Astrocyte (in vitro differentiated cells and primary cell): ENCODE measurements at places on chromosomes 4 and X.

DNA sequence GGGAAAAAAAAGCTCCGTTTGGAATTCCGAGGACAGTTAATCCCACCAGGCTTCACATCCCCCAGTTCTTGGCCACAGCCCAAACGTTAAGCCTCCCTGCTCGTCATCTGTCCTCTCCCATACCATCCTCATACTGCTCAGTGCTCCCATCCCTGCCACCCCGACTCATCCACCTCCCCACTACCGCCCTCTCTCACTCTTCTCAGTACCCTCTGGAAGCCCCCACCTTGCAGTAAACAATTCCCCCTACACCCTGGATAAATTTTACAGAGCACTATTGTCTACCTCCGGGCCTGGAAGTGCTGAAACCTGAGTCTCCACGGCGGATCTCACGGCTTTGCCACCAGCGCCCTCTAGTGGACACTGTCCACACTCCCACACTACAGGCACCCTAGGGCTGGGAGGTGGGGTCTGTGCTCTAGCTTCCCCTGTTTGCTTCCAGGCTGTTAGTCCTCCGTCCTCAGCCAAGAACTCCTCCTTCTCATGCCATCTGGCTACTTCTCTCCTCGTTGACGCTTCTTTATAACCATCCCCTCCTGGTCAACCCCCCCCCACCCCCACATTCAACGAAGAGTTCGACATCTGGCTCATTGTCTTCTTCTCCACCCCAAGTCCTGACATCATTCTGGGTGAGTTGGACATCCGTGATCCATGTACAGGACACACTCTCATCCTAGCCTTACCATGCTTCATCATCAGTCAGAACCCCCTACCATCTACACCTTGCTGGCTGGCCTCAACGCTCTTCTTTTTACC lies 54.5 kb downstream of the RTL9 start:
- DNase-seq = no peak

DNA sequence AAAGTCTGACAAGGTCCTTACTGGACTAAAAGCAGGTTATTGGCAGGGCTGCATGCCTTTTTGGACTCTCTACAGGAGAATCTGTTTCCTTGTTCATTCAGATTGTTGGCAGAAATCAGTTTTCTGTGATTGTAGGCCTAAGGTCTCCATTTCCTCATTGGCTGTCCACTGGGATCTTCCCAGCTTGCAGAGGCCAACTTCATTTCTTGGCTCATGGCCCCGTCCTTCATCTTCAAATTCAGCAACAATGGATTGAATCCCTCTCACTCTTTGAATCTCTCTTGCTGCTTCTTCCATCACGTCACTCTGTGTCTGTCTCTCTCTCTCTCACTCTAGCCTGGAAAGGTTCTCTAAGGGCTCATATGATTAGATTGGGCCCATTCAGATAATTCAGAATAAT lies 14.9 kb upstream of the GLUD2 start:
- DNase-seq = no peak

DNA sequence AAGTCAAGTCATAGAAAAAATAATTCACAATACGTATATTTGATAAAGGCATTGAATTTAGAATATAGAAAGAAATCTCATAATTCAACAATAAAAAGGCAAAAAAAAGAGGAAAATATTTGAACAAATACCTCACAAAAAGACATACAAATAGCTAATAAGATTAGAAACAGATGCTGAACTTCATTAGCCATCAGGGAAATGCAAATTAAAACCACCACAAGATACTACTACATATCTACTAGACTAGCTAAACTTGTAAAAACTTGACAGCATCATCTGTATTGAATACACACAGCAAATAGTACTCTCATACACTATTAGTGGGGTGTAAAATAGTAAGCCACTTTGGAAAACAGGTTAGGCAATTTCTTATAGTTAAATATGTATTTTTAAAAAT lies 128.7 kb upstream of the TLL1 start:
- no peak for DNase-seq

DNA sequence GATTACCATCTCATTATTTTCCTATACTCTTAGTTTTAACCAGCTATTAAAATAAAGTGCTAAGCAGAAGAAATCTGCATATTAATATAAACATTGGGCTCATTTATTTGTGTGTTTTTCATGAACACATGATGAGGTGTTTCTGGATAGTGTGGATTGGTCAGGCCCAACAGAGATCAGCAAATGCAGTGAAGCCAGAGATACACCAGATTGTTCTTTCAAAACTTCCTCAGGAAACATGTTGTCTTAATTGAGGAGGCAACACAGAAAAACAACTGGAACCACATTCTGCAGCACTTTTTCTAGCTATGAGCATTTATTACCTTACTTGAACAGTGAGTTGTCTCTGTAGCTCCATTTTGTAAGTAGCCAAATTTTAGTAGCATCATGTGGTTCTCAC lies 69.9 kb downstream of the PALLD start:
- no peak for DNase-seq

DNA sequence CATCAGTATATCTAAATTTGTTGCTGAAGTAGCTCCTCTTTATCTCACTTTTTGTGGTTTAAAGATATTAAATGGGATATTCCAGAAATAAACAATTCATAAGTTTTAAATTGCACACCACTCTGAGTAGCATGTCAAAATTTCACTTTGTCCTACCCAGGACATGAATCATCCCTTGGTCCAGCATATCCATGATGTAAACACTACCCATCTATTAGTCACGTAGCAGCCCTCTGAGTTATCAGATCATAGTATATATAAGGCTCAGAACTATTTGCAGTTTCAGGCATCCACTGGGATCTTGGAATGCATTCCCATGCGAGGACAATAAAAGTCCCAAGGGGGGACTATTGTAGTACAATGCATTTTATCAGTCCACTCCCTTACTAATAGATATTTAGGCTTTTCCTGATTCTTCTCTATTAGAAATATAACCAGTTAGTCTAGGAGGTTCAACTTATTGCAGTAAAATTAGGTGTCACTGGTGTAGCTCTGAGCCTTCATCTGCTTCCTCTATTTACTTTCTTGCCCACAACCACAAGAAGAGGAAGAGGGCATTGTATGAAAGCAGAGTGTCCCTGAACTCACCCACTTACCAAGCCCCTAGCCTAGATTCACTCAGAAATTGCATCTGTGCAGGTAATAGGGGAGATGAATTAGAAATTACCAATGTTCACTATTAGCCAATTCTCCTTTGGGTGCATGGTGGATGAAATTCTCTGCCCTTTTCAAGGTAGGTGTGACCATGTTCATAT lies 409.8 kb upstream of the GALNT7 start:
- peak; percentile 66 for DNase-seq

DNA sequence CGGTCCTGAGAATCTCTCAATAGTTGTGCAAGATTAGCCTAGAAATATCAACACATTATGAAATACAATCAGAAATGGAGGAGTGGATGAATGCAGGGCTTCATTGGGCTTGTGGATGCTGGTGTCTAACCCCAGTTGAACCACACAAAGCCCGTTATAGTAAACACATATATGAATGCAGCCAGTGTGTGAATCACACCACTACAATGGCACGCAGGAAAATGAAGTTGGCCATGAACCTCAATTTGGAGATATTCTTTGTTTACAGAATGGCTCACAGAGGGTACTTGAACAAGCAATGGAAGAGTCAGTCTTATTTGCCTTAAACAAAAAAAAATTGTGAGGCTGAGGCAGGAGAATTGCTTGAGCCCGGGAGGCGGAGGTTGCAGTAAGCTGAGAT lies 57.8 kb downstream of the SOD3 start:
- DNase-seq = peak; percentile 83

GRCh38 chrX:27597508-27597907 lies 7.4 kb downstream of the DCAF8L2 start:
- DNase-seq = peak; percentile 12

DNA sequence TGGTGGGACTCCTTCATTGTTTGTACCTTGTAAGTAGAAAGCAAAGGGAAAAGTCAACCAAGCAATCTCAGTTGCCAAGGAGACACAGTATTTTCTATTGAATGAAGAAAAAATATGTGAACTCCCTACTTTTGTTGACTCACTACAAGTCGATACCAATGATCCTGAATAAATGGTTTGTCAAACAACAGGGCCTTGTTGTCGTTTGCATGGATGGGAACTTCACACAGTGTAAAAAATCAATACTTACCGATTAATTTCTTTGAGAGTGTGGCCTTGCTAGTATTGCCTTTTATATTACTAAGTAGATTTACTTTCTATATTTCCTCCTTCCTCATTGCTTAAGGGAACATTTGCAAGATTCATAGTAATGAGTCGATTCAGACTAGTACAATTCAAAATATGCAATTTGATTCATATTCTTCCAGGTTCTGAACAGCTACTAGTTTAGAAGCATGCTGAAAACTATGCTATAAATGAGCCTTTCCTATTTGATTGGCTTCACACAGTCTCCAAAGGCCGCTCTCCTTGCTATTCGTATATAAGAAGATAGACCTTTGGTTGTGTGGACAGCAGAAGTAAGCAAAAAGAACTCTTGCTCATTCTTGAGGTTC lies 108.0 kb downstream of the ZNF330 start:
- no peak for DNase-seq

- DNase-seq = no peak
These were observed 284.6 kb upstream of the GATB start for GRCh38 chr4:152045449-152045806.

- no peak for DNase-seq
These were observed 5.7 kb upstream of the TMEM156 start for GRCh38 chr4:39037941-39038340.

DNA sequence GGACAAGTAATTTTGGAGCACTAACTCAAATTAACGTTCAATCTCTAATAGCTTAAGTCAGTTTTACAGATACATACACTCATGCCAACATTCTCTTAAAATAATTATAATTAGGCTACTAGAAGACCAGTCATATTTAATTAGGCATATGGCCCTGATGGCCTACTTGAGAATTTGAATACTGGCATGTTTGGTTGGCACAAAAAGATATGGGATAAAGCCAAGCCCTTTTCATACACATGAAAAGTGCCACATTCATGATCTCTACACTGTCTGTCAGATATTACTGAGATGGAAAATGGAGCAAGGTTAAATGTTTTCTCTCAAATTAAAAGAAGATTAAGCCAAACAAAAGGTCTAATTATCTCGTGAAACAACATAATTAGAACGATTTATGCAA lies 1091.0 kb downstream of the C4orf33 start:
- DNase-seq = no peak

- peak; percentile 69 for DNase-seq
These were observed 342.7 kb upstream of the PABPC4L start for GRCh38 chr4:134544303-134544770.

GRCh38 chrX:148363471-148364235 lies 136.8 kb upstream of the AFF2 start:
- DNase-seq = no peak

GRCh38 chr4:118760493-118760892 lies 75.3 kb downstream of the METTL14 start:
- DNase-seq = no peak

DNA sequence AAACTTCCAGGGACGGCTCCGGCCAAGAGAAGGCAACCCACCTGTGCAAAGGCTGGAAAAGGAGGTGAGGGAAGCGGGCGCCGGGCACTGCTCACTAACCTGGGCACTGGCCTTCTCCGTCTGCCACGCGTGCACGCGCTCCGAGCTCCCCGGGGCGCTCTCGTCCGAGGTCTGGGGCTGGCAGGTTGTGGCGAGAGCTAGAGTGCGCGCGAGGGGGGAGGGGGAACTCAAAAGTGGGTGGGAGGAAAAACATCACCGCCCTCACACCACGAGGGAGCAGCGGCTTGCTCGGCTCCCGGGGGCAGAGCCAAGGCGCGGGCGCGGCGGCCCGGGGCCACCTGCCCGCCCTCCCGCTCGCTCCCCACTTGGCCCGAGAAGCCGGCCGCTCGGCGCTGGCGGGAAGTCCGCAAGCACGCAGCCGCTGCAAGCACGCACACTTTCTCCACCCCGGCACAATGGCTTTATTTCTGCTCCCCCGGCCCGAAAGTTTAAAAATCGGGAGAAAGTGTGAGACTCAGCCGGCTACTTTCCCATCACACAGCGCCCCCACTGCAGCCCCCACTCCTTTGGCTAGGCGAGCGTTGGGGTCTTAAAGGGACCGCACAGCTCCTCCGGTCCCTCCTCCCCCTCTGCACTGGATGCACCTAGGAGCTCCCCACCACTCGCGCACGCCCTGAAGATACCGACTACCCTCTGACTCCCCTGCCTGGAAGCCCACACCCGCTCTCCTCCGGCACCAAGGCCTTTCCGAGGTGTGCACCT lies at the start of gene CHRDL1:
Gene CHRDL1 (minus strand): TSS at position 173 of the 762 bp plus-strand sequence. CDS start 3,636 bp downstream, outside the sequence.
- DNase-seq = peak; percentile 23

GRCh38 chr4:152301381-152301780 lies 234.5 kb downstream of the FBXW7 start:
- no peak for DNase-seq

DNA sequence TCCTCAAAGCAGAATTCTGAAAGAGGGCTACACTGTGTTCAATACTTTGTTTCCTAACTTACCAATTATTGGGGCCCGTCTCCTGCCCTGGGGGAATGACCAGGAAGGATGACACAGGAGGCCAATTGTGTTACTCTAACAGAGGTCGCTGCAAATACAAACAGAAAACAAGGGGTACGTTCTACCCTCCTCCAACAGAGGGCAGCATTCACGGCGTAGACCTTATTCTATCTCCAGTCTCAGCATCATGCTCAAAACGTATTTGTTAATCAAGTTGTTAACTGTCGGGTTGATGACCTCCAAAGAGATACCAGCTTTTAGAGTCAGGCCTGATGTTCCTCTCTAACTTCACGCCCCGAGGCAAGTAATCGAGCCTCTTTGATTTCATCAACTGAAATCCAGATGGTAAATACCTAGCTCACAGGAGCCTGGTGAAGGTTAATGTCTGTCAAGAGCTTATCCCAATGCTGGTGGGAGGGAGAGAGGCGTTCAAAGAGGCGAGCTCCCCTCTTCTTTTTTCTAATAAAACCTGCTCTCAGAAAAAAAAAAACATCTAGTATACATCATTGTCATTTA lies 181.0 kb upstream of the KCNIP4 start:
- peak; percentile 9 for DNase-seq

- DNase-seq = no peak
These were observed 62.3 kb upstream of the SHOX start for GRCh38 chrX:568311-568710.

- DNase-seq = peak; percentile 26
These were observed 115.4 kb downstream of the PTTG2 start for GRCh38 chr4:38075370-38076152.

DNA sequence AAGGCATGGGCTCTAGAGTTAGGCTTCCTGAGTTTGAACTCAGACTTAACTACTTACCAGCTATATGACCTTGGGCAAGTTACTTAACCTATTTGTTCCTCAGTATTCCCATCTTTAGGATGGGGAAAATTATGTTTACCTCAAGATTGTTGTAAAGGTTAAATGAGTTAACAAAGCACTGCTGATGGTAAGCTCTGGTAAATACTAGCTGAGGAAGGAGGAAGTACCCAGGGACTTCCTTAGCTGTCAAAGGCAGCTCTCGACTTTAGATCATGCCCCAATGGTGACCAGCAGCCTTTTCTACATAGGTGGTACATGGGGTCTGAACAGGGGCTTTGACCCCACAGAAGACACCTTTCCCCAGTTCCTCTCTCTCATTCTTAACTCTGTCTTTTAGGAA lies 20.1 kb downstream of the ATP7A start:
- DNase-seq = no peak
